ENCODE measurements at places on chromosomes 13 and 19.
A peak's percentile ranks its signal among the peaks of the same experiment; 100 is the strongest.

DNA sequence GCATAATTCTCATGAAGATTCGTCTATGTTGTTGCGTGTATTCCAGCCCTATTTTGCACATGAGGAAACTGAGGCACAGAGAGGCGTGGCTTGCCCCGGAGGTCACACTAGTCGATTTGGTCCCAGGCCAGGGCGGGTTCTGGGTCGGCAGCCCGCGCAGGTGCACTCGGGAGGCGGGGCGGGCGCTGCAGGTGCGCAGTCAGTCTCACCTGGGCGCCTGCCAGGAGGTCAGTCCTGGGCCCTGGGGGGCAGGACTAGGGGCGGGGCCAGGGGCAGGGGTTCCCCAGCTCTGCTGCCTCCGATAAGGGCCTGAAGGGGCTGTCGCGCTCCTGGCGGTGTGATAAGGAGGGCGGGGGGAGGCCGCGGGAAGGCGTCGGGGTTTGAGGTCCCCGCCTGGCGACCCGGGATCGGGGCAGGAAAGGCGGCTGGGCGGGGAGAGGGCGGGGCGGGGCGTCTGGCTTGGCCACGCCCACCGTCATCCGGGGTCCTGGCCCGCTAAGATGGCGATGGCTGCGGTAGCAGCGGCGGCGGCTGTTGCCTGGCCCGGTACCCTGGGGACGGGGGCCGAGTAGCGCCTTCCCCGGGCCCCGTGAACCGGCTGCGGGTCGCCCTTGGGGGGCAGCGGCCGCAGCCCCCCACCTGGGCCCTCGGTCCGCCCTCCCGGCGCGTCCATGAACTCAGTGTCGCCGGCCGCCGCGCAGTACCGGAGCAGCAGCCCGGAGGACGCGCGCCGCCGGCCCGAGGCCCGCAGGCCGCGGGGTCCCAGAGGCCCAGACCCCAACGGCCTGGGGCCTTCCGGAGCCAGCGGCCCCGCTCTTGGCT lies at the start of gene ATG4D:
TSS of gene ATG4D (plus strand) at position 485 of the 822 bp plus-strand sequence. CDS start at position 672, 187 bp downstream.
- DNase-seq = peak; percentile 54

GRCh38 chr19:45117671-45118070 lies 24.7 kb downstream of the PPP1R37 start:
- no peak for DNase-seq

DNA sequence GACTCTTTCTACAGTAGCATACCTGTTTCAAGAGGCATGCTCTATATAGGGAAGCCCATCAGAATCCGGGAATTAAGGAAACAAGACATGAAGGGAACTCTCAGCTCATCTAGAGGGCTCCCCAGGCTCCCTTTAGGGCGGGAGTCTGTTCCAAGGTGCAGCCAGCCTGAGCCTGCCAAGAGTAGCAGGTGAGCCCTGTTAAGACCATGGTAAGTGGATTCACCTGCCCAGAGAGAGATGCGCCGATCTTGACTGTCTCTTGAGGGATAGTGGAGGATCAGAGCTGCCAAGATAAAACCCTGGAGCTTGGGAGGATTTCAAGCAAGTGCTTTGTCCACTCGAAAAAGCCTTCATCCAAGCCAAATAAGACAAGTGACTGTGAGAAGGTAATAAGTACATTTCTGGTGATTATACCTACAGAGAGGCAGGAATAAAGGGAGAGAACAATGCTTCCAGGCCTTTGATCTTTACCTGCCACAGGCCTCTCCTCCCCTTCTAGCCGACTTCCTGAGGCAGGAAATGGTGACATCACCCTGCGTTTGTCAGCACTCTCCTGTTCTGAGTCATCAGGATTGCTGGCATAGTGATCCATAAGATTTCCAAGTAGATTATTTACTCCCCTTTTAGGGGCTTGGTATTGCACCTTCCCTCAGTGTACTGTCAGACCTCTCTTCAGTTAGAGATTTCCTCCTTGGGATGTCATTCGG lies 31.5 kb downstream of the KLF5 start:
- DNase-seq = no peak

DNA sequence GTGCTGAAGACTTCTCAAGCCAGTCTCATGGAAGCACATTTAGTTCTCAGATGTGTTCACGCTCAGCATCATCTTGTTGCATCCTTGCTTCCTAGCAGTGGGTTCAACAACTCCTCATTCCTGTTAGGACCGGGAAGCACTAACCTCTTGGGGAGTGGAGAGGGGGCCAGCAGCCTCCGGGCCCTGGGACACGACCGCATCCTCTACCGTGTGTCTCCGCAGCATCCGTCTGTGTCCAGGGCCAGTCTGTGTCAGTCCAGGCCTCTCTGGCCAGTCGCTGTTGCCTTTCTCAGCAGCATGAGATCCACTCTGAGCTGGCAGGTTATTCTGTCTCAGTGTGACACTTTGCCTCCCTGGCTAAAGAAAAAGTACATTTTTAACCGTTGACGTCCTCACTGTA lies 17.0 kb downstream of the PDCD5 start:
- DNase-seq = no peak

DNA sequence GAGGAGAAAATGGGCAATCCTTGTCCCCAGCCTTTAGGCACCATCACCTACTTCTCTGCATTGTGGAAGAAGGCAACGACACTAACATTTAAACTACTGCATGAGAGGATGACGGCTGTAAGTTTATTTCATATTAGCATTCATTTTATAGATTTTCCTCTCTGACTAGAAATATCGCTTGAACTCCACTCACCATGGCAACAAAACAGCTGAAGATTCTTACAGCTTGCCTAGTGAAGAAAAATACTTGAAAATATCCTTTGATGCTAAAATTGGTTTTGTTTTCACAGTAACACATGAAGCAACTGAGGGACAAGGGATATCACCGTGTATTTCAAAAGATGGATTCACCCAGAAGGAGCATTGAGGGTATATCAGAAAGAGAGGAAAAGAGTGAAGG lies 284.3 kb downstream of the LIG4 start:
- DNase-seq = no peak

DNA sequence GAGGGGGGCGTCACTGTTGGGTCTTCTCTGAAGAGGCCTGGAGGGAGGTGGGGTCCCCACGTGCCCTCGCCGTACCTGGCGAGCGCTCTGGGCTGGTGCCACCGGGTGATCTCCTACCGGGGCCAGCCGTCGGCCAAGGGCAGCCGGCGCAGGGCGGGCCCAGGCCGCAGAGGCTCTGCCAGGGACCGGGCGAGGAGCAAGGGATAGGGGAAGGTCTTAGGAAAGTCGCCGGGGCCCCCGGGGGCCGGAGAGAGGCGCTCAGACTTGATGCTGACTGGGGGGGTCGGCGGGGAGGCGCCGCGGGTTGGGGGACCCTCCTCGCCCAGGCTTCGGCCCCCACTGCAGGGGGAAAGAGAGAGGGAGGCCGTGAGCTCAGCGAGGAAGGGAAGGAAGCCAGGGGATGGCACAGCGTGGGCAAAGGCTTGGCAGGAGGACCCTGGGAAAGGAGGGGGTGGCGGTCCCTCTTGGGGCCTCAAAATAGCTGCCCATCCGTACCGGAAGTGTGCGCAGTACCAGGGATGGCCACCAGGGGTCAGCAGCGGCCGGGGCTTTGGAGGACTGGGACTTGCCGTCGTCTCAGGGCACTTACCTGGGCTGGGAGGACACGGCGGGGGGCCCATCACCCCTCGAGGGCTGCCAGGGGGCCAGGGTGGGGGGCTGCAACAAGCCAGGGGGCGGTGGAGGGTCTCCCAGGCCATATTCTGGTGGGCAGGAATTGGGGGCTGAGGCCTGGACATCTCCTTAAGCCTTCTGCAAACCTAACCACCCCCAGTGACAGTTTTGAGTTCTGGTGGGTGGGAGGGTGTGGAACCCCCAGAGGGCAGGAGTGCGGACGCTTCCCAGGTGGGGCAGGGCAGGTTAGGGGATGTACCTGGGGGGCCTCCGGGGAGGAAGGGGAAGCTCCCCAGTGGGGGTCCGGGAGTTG lies 7.7 kb upstream of the TMEM161A start:
- peak; percentile 82 for DNase-seq

- no peak for DNase-seq
Observed at GRCh38 chr13:73040484-73040883, 18.3 kb upstream of the KLF5 start.

GRCh38 chr19:5667751-5668271 lies 12.5 kb downstream of the MICOS13 start:
- DNase-seq = no peak

GRCh38 chr13:43299374-43299773 lies 276.0 kb downstream of the DNAJC15 start:
- no peak for DNase-seq

DNA sequence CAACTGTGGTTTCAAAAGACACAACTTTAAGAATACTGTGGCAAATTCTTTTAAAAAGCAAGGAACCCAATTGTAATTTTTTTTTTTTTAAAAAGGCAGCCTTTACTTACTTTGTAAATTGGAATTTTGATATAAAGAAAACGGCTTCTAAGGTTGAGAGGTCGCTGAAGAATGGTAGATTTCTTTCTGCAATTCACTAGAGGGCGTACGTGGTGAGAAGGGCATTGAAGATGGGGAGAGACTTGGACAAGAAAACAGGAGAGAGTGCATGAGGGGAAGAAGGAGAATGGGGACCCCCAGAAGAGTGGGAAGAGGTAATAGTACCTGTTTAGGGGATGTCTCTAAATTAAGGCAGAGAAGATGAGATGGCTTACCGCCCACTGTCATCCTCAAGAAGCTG lies 33.5 kb upstream of the PABPC3 start:
- no peak for DNase-seq

DNA sequence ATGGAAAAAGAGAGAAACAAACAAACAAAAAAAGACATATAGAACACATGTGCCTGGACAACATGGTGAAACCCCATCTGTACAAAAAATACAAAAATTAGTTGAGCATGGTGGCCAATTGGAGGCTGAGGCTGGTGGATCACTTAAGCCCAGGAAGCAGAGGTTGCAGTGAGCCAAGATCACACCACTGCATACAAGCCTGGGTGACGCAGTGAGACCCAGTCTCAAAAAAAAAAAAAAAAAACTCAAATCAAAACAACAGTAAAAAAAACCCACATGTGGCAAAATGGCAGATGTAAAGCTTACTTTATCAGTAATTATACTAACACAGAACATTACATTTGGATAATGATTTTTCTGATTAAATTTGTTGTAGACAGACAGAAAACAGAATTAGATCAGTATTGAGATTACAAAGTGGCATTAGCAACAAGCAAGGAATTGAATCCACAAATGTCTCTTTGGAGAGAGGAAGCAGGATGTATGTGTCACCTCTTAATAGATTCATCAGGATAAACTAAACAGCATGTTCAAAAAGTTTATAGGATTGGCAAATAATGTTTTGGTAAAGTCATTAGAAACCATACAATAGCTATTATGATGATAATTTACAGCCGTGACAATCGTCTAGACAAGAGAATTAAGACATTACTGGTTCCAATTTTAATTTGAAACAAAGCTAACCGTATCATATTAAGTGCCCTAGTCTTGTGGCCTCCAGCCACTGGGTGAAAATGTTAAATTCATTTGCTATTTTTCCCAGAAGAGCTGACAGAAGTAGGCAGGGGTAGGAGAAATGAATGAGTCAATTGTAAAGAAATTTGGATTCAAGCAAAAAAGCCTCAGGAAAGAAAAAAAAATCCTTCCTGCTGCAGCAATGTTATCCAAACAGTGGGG lies 206.0 kb downstream of the FGF14 start:
- no peak for DNase-seq

- no peak for DNase-seq
Observed at GRCh38 chr13:25738342-25739196, 313.2 kb downstream of the SHISA2 start.

GRCh38 chr19:18719541-18719940 lies 36.1 kb downstream of the CRTC1 start:
- no peak for DNase-seq

- DNase-seq = peak; percentile 49
Observed at GRCh38 chr19:57406516-57407123, 4.3 kb upstream of the ZNF17 start.

DNA sequence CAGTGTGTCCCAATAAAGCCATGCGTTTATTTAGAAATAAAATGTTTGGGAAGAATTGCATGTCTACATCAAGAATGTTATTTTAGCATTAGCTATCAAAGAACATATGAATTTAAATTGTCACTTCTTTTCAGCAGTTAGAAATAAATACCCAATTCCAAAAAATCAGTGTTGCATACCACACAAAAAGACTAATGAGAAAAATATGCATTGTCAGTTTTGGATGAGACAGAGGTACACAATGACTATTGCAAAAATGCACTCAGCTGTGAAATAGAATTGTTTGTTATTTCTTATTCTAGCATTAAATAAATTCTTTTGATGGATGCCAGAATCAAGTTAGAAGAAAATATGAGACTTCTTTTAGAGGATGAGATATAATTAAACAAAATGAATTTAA lies 833.9 kb downstream of the SLITRK1 start:
- no peak for DNase-seq

GRCh38 chr13:22040810-22041364 lies 370.0 kb downstream of the FGF9 start:
- no peak for DNase-seq

DNA sequence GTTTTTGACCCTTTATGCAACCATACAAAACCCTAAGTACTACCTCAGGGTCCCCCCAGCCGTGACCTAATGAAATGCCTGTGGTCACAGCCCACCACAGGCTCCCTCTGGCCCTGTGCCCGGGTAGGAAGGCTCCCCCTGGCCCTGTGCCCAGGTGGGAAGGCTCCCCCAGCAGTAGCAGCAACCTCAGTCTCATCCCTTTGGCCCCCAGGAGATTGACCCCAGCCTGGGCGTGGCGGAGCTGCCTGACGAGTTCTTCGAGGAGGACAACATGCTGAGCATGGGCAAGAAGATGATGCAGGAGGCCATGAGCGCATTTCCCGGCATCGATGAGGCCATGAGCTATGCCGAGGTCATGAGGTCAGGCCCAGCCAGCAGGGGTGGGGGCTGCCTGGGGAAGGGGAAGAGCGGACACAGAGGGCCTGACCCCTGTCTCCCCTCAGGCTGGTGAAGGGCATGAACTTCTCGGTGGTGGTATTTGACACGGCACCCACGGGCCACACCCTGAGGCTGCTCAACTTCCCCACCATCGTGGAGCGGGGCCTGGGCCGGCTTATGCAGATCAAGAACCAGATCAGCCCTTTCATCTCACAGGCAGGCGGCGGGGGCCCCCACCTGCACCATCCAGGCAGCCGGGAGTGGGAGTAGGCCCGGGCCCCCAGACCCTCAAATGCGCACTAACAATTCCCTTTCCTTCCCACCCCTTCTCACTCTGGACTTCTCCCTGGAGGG lies 6.3 kb upstream of the BEST2 start:
- DNase-seq = no peak

- no peak for DNase-seq
Observed at GRCh38 chr19:27671876-27672275, 1541.1 kb downstream of the UQCRFS1 start.

GRCh38 chr13:21338156-21338555 lies 120.9 kb downstream of the ZDHHC20 start:
- DNase-seq = no peak

DNA sequence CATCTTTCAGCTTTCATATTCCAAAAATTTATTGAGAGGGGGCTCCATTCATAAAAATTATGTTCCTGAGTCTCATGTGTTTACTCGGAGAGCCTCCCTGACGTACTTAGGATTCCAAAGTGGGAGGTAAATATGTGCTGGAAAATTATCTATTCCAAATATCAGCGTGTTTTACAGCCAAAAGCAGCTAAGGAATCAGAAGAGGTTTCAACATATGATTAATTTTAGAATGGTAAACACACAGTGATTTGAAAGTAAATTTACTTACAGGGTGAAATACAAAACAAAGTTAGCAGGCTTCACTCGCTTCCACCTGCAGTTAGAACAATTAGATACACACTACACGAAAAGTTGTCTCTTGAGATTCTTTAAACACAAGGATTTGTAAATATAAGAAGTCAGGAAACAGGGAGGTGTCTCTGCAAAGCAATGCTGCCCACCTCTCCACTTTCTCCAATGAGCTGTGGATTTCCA lies 313.8 kb upstream of the NBEA start:
- no peak for DNase-seq

- no peak for DNase-seq
Observed at GRCh38 chr19:50419580-50420035, 870 bp downstream of the SPIB start.

GRCh38 chr13:35225159-35225558 lies 251.3 kb downstream of the MAB21L1 start:
- DNase-seq = no peak
